ENCODE measurements at places on chromosomes 12 and 14.

- DNase-seq, result no peak
Observed at GRCh38 chr12:124388679-124389137, 93.8 kb downstream of the RFLNA start.

- no peak for DNase-seq
Observed at GRCh38 chr12:53993162-53994008, 6.6 kb upstream of the HOXC9 start.

- no peak for DNase-seq
Observed at GRCh38 chr12:1436015-1436414, 158.4 kb downstream of the FBXL14 start.

GRCh38 chr14:51327376-51327775 is 87.3 kb downstream of the TMX1 start:
- DNase-seq, result no peak

GRCh38 chr12:108565976-108566375 is 3.6 kb downstream of the ISCU start:
- no peak for DNase-seq

DNA sequence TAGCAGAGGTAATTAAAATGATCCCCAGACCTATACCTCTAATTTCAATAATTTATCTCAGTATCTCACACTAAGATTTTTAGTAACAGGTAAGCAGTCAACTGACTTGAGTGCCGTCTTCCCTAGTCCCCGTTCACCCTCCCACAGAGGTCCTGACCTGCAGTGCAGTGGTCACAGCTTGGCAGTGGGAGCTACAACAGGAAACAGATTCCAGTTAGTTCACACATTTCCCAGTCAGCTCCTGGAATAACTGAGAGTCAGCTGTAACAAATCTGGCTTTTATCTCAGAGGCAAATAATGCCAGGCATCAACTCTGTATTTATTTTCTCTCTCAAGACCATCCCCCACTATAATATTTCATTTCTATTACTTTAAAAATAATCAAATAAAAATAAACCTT is 308.2 kb downstream of the ATP23 start:
- no peak for DNase-seq

DNA sequence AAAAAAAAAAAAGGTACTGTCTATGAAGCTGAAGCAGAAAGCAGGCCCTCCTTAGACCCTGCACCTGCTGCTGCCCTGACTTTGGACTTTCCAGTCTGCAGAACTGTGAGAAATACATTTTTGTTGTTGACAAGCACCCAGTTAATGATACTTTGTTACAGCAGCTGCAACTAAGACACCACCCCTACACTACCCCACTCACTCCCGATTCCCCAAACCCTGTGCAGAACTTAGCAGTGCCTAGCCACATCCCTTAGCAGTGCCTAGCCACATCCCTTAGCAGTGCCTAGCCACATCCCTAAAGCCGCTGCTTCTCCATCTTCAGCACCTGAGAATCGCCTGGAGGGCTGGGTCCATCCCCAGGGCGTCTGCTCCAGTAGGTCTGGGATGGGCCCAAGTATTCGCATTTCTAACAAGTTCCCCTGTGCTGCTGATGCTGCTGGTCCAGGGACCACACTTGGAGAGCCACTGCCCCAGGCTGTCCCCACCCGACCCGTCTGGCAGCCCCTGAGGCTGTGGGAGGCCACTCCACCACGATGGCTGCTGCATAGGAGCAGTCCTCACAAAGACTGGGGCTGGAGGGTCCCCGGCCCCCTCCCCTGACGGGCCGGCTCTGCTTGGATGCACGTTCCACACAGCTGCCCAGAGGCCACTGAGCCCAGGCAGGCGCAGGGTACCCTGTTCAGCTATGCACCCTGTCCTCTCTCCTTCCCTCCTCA is 10.8 kb upstream of the PPP1R13B start:
- DNase-seq, result no peak

- no peak for DNase-seq
Observed at GRCh38 chr12:71426300-71427047, 13.1 kb upstream of the LGR5 start.

DNA sequence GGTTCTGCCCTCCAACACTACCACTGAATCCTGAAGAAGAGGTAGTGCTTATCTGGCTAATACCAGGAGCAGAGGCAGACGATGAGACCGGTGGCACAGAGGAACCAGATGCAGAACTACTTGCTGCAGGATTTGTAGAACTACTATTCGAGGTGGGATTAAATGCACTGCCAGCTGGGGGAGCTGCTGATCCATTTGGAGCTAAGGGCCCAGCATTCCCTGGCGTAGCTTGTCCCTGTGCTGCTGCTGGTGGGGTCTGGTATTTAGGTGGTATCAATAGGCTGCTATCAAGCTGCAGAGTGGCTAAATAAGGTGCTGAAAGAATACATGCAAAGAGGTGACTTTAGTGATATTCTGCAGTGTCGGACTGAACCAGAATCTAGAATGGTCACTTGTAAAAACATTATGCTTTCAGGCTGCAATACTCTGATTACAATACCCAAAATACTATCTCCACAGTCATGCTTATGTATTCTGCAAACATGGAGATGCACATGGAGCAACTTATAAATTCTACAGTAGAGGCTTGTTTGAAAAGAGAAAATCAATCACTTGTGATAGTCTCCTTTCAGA is 294.2 kb downstream of the MED13L start:
- no peak for DNase-seq

- no peak for DNase-seq
Observed at GRCh38 chr14:100664841-100665510, 61.7 kb upstream of the DLK1 start.

- DNase-seq, result no peak
Observed at GRCh38 chr12:88947486-88948043, 367.3 kb upstream of the KITLG start.

DNA sequence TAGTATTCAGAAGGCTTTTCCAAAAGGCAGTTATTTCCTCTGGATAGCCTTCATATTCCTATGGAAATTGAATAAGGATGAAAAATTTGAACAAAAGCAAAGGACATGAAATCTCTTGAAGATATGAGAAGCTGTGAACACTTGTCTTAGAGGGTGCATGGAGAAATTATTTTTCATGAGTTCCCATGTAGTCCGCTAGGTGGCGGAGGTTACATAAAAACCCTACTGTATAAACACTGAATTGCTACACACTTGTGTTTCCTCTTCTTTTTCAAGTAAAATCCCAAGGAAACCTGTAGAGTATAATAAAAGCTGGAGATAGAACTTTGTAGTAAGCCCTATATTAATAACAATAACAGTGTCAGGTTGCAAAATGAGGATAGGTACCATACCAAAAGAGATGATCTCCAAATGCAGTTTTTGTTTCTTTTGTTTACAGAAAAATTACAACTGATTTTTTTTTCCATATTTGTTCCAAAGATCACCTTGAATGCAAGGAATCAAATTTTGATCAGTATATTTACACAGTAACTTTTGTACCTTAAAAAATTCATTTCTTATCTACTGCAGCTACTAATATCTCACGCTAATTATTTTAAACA is 37.8 kb upstream of the OR4E1 start:
- no peak for DNase-seq

DNA sequence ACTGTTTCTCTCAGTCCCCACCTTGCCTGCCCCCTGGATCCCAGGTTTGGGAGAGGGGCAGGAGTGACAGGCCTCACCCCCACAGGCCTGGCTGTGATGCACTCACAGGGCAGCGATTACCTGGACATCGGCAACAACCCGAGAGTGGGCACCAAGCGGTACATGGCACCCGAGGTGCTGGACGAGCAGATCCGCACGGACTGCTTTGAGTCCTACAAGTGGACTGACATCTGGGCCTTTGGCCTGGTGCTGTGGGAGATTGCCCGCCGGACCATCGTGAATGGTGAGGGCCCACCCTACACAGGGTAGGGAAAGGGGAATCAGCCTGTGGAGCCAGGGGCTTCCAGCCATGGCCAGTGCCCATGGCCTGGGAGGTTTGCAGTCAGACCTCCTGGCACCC is 8.6 kb downstream of the ACVRL1 start:
- no peak for DNase-seq

- DNase-seq, result no peak
Observed at GRCh38 chr14:77186911-77187648, 5.5 kb downstream of the TMEM63C start.

GRCh38 chr12:126233625-126234024 is 1168.4 kb downstream of the AACS start:
- DNase-seq, result no peak
